Activated T-cell treated with anti-CD3 and anti-CD28 coated beads, Interleukin-2, amount 50 U/mL, for 72 hours (primary cell): ENCODE measurements at places on chromosomes 12 and 14. TPM values are rescaled to one million over a fixed set of nuclear protein-coding genes. Genes with fewer than 3 reads are reported as not detected.

The DTX1 gene
- 18.0 TPM for total RNA-seq

The LALBA gene
- not detected for total RNA-seq

The WNT1 gene
- total RNA-seq, result not detected

DNA sequence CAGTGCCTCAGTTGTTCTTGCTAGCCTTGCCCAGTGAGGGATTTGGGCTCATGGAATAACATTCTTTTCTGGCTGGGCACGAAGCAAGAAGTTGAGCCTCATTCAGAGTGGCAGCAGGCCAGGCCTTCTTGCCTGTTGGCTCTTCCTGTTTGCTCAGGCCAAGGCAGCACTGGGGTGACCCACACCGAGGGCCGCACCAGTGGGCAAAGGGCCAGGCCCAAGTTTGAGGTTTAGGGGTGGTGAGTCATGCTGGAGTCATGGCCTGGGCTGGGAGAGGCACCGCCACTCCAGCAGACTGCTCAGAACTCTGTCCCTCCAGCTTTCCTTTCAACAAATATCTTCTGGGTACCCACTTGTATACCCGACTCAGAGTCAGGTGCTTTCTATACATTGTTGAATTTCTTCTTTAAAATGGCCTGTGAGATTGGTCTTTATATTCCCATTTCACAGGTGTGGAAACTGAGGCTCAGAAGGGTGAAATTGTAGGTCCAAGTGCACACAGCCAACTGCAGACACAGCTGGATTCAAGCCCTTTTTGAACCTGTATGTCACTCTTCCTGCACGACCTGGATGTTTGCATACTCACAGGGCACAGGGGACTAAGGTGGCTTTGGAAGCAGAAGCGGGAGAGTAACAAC lies 279.4 kb downstream of the FOXN3 start:
- DNase-seq, result no peak

GRCh38 chr12:11787933-11788849 lies 138.7 kb downstream of the ETV6 start:
- no peak for DNase-seq

DNA sequence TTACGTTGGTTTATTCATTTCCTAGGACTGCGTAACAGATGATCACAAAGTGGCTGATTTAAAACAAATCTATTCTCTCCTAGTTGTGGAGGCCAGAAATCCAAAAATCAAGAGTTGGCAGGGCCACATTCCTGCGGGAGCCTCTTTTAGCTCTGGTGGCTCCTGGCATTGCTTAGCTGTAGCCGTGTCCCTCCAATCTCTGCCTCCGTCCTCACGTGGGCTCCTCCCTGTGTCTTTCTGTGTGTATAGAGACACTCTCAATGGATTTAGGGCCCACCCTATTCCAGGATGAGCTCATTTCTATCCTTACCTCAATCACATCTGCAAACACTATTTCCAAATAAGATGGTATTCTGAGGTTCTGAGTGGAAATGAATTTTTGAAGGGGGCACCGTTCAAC lies 42.5 kb downstream of the KCTD10 start:
- DNase-seq, result no peak

- no peak for DNase-seq
Observed at GRCh38 chr12:105765053-105766014, 373.4 kb downstream of the NUAK1 start.

- no peak for DNase-seq
Observed at GRCh38 chr12:67928621-67929383, 60.4 kb upstream of the IFNG-AS1 start.

DNA sequence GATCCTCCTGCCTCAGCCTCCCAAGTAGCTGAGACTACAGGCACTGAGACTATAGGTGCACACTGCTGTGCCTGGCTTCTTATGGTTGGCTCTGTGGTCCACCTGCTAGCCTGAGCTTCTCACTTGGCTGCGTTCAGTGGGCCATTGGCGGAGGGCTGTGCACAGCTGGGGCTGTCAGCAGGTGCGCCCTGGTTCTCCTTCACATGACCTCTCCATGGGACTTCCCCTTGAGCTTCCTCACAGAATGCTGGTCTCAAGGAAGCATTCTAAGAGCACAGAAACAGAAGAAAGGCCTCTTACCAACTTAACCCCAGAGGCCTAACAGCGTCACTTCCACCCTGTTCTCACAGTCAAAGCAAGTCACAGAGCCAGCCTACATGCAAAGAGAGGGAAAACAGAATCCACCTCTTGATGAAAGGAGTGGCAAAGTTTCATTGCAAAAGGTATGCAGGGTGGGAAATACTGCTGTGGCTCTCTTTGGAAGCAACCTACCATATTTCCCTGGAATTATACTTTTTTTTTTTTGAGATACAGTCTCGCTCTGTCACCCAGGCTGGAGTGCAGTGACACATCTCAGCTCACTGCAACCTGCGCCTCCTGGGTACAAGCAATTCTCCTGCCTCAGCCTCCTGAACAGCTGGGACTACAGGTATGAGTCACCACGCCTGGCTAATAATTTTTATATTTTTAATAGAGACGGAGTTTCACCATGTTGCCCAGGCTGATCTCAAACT lies 9.3 kb downstream of the RILPL2 start:
- peak; percentile 25 for DNase-seq

The ASB2 gene
- 43.3 TPM for total RNA-seq

The ACRBP gene
- 5.2 TPM for total RNA-seq

- no peak for DNase-seq
Observed at GRCh38 chr12:22268973-22269372, 65.5 kb downstream of the ST8SIA1 start.

The SPIC gene
- total RNA-seq, result not detected

GRCh38 chr12:27541031-27541719 lies 17.2 kb downstream of the PPFIBP1 start:
- DNase-seq, result no peak

- no peak for DNase-seq
Observed at GRCh38 chr14:29007990-29008389, 241.4 kb downstream of the FOXG1 start.

The DIO3 gene
- not detected for total RNA-seq
